ENCODE measurements at places on chromosomes 11 and 22.

GRCh38 chr11:74927496-74927895 lies 21.4 kb downstream of the XRRA1 start:
- no peak for DNase-seq

- DNase-seq = no peak
Observed at GRCh38 chr11:95625164-95625900, 164.2 kb downstream of the FAM76B start.

GRCh38 chr11:44445500-44446365 lies 119.7 kb upstream of the CD82 start:
- DNase-seq = peak; percentile 47

GRCh38 chr11:112835591-112836255 lies 125.5 kb upstream of the NCAM1 start:
- DNase-seq = no peak

GRCh38 chr22:42134100-42135020 lies 3.8 kb upstream of the CYP2D6 start:
- no peak for DNase-seq

DNA sequence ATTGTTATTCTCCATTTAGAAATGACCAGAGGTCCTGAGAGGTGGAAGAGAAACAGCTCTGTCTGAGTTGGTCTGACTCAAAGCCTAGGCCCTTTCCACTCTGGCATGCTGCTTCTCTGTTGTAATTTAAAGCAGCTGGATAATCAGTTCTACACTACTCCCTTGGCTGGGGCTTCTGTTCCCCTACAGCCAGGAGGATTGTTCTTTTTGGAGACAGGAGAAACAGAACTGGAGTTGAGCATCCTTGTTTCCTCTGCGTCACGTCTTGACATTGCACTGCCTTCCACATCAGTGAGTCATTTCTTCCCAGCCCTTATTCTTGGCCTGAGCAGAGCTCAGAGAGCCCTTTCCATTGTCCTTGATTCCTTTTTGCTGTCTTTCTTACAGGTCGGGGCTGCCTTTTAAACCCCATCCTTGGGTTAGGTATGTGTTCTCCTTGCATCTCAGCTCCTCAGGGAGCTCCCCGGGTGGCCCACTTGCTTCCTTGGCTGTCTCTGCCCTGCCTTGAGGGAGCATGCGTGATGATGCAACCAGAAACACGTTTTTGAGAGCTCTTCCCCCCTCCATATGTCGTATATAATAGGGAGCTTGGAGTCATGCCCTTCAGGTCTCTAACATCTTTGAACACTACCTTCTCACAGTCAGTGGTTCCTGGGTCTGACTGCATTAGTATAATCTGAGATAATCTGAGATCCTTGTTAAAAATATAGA lies 35.7 kb downstream of the CYB5R2 start:
- DNase-seq = no peak

DNA sequence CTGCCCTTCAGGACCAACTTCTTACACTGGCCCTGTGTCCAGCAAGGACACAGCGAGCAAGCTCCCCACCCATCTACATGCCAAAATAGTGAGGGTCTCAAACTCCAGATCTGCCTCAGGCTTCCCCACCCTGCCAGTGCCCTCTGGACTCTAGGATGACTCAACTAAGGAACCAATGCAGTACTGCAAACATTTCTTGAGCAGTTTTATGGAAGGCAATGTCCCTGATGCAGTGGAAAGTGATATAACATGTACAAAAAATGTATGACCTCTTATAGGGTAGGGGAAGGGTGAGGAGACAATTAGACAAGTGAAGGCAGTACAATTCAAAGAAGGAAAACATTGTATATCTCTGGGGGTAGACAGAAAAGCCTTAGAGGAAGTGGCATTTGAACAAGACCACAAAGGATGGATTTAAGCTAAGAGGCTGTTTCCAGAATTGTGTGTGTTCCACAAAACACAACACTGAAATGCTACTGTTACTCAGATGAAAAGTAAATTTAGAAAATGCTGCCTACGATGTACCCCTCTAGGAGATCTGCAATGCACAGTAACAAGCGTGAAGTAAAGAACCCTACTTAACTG lies 47.3 kb downstream of the RAB30 start:
- DNase-seq = no peak

- DNase-seq = no peak
Observed at GRCh38 chr11:28123151-28123581, 15.0 kb downstream of the METTL15 start.

GRCh38 chr11:48029681-48030290 lies 49.4 kb downstream of the PTPRJ start:
- DNase-seq = no peak

- peak; percentile 81 for DNase-seq
Observed at GRCh38 chr11:11422411-11423128, 69.5 kb upstream of the CSNK2A3 start.

- no peak for DNase-seq
Observed at GRCh38 chr22:48428631-48429371, 1398.9 kb downstream of the BRD1 start.

DNA sequence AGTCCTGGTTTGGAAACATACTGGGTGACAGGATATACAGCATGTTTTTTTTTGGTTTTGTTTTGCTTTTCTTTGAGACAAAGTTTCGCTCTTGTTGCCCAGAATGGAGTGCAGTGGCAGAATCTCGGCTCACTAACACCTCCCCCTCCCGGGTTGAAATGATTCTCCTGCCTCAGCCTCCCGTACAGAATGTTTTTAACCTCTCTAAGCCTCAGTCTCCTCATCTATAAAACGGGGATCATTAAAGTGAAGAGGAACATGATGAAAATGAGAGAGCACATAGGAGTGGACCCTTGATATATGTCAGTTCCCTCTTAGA lies 28.1 kb upstream of the SCARF2 start:
- DNase-seq = no peak

- DNase-seq = no peak
Observed at GRCh38 chr11:116631201-116631600, 141.6 kb downstream of the BUD13 start.

DNA sequence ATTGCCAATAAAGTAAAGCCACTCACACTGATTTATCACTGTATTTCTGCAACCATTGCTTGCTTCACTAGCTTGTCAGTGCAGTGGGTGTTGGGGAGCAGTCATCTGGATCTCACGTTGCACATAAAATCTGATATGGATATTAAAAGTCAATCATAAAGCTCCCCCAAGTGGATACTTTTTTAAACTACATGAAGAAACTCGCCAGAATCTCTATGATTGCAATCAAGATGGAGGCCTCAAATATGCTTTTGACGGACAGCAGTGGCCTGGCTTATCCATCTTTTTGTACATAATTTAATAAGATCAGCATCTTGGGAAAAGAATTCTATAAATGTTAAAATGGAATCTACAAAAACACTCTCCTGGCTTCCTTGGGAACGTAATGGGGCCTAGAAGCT lies 137.7 kb downstream of the WT1 start:
- DNase-seq = peak; percentile 11

GRCh38 chr22:32407936-32408335 lies 4.1 kb downstream of the RTCB start:
- no peak for DNase-seq

GRCh38 chr22:45756558-45756957 lies 84.9 kb downstream of the ATXN10 start:
- DNase-seq = no peak

DNA sequence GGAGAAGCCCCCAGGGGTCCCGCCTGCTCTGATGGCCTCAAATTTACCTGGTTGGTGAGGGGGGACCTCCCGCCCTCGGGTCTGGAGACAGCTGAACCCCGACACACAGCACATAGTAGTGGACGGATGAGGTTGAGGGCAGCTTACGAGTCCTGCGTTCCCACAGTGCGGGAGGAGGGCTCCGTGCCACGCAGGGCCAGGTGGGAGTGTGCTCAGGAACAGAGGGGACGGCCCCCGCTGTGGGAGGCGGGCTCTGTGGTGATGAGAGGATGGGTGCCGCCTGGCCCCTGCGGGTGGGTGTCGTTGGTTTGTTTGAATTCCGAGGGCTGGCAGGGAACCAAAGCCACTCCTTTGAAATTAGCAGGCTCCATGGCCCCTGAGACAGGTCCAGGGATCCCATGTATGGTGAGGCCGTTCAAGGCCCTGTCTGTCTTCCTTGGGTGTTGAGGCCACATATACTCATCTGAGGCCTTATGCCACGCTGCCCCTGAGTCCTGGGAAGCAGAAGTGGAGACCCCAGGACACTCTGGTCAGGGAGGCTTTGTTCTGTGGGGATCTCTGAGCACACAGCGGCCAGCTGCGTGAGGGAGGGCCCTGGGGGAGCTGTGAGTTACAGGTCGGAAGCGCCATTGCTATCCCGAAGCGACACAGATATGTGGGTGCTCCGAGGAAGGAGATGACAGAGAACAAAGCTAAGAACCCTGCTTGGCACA lies 21.9 kb downstream of the NADSYN1 start:
- no peak for DNase-seq

- no peak for DNase-seq
Observed at GRCh38 chr11:10633261-10633660, 60.3 kb downstream of the IRAG1 start.

GRCh38 chr11:1568441-1568911 lies 3.6 kb downstream of the DUSP8 start:
- peak; percentile 6 for DNase-seq

DNA sequence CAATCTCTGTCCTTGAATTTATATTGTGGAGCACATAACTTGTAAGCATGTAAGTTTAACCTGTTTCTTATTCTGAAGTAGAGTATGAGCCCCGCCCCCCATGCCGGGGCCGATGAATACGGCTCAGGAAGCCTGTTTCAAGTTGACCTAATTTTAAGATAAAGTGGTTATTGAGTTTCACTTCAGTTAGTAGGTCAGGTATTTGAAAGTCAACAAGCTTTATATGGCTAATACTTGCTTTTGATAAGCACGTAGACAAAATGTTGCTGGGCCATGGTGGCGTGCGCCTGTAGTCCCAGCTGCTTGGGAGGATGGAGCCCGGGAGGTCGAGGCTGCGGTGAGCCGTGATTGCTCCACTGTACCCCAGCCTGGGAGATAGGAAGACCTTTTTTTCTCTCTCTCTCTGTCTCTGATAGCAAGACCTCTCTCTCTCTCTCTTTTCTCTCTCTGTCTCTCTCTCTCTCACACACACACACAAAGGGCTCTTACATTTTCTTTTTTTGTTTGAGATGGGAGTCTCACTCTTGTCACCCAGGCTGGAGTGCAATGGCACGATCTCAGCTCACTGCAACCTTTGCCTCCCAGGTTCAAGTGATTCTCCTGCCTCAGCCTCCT lies 14.4 kb downstream of the YWHAH start:
- no peak for DNase-seq

- DNase-seq = no peak
Observed at GRCh38 chr11:6962141-6962540, 35.9 kb downstream of the ZNF215 start.

DNA sequence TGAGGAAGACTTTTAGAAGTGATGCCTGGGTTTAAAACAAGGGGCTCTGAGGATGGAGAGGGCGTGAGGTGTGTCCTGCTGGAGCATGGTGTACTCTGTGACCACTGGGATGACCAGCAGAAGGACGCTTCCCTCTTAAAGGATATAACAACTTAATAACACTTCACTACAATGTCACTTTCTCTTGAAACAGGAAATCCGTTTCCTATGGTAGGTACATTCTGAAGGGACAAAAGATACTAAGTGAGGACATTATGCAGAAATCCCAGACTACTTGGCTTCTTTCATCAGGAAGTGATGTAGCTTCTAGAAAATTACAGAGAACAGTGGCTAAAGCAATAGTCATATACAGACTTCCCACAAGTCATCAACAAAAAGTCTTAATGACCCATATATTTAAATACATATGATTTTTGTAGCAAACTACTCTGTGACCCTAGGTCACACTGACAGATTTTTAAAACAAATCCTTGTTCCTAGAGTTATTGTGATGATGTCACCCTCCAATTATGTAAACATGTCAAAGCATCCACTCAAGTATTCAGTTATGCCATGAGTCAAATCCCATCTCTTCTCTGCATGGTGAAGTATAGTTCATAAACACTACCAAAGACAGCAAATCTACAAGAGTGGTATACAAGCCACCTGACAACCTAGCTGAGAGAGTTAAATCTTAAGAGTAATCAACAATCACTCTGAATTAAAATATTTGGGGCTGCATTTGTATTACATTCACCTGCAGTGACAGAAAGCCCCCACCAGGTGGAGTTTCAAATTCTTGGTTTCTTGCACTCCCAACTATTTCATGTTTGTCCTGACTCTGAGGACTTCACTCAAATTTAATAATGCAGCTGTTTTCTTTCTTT lies 32.8 kb downstream of the PITPNB start:
- no peak for DNase-seq

DNA sequence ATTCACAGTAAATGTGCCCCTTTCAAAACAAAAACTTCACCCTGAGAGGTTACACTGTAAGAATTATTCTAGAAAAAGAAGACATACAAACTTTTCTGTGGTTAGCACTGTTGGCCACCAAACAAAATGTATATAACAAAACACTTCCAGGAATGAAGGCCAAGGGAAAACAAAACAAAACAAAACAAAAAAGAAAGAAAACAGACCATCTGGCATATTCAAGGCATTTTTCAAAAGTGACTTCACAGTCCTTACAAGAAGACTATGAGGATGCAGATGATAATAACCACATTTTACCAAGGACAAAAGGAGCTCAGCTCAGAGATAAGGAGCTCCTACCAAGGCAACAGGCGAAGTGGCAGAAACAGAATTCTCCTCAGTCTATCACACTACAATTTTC lies 24.9 kb downstream of the CTSC start:
- no peak for DNase-seq

- no peak for DNase-seq
Observed at GRCh38 chr11:113468726-113469345, 6.4 kb downstream of the DRD2 start.

- no peak for DNase-seq
Observed at GRCh38 chr22:37549704-37550059, 10.6 kb upstream of the CDC42EP1 start.

- peak; percentile 57 for DNase-seq
Observed at GRCh38 chr11:12706545-12707499, 32.6 kb downstream of the TEAD1 start.

- peak; percentile 20 for DNase-seq
Observed at GRCh38 chr11:849104-849824, 6.6 kb downstream of the TSPAN4 start.

DNA sequence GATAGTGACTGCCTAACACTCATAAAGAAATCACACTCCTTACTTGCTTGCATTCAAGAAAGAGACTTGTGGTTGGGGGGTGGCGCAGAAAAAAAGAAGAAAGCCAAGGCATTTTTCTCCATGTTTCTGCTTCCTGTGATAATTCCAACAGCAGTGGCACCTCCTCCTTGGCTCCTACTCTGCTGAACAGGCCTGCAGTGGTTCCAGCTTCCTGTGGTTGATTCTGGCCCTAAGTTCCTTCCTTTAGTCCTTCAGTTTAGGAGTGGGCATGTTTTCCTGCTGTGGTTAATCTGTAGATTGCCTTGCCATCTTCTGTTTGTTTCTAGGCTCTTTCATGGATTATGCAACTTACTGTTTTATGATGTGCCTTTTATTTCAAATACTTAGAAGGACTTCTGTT lies 940.4 kb downstream of the DLG2 start:
- no peak for DNase-seq

- peak; percentile 92 for DNase-seq
Observed at GRCh38 chr11:71452199-71453036, 585 bp upstream of the NADSYN1 start.

GRCh38 chr22:17232406-17232805 lies 13.2 kb upstream of the ADA2 start:
- DNase-seq = no peak

- DNase-seq = no peak
Observed at GRCh38 chr11:25057861-25058260, 561.0 kb downstream of the LUZP2 start.

GRCh38 chr11:120778685-120779490 lies 245.0 kb upstream of the TBCEL start:
- peak; percentile 49 for DNase-seq

Measured in DMS79 treated with DMSO at 0.1 percent for 48 hours (cell line).